ENCODE measurements at places on chromosomes 6 and 20.

DNA sequence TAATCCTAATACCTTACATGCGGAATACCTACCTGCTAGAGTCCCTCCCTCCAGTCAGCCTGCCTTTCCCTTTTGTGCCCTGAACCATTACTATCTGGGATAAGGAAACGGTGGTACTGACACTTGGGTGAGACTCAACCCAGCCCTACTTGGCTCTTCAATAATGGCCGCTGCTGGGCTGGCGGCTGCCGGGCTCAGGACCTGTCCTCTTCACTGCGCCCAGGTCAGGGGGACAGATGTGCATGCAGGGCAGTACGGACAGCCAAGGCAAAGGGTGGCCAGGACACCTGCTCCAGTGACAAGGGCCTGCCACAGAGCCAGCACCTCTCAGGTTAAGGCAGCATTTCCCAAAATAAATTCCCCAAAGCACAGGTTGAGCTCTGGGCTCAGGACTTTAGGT is 29.9 kb downstream of the UBE2V1 start:
- no peak for DNase-seq

- no peak for DNase-seq
Observed at GRCh38 chr6:167492100-167492449, 167.2 kb downstream of the TTLL2 start.

GRCh38 chr20:20466341-20466879 is 98.5 kb downstream of the INSM1 start:
- DNase-seq: no peak

DNA sequence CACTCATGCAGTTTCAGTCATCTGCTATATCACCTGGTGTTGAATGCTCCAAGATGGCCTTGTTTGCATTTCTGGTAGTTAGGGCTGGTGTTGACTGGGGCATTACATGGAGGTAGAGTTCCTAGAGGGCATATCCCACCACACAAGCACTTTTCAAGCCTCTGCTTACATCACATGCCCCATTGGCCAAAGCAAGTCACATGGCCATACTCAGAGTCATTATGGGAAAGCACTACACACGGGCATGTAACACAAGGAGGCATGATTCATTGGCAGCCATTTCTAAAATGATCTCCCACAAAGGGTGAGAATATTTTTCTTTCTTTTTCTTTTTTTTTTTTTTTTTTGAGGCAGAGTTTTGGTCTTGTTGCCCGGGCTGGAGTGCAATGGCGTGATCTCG is 73.2 kb downstream of the TRMT6 start:
- DNase-seq: no peak

- DNase-seq: no peak
Observed at GRCh38 chr6:133093956-133094355, 147.2 kb upstream of the EYA4 start.

GRCh38 chr6:144331491-144331969 is 46.4 kb downstream of the UTRN start:
- DNase-seq: no peak

- no peak for DNase-seq
Observed at GRCh38 chr6:162385980-162386379, 341.6 kb downstream of the PRKN start.

DNA sequence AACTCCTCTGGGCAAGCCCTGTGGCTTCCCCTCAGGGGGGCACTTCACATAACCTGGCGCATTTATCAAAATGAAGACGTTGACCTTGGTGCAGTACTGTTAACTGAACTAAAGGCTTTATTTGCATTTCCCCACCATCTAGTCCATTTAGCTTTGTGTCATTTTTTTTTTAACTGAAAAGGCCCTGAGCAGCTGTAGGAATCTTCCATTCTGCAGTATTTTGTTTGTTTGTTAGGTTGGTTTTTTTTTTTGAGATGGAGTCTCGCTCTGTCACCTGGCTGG is 10.7 kb downstream of the TMEM181 start:
- DNase-seq: no peak

- DNase-seq: no peak
Observed at GRCh38 chr6:119713903-119714302, 364.3 kb upstream of the MAN1A1 start.

- no peak for DNase-seq
Observed at GRCh38 chr20:13676682-13677081, 38.0 kb upstream of the TASP1 start.

GRCh38 chr6:107819964-107820337 is 4.2 kb downstream of the SCML4 start:
- peak; percentile 26 for DNase-seq

DNA sequence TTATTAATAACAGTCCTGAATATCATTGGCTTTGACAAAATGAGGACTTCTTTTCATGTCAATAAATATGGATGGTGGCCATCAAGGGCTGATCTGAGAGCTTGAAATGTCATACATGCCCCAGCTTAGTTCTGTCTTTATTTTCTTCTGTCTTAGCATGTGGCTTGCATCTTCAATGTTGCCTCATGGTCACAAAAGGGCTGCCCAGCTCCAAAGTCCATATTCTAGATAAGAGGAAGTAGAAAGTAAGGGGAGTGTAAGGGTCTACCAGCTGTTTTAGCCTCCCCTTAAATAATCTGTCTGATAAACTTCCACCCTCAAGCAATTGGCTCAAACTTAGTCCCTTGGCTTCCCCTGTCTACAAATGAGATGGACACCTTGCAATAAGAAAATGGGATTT is 14.2 kb downstream of the BTN2A1 start:
- DNase-seq: no peak

- peak; percentile 81 for DNase-seq
Observed at GRCh38 chr6:37210313-37210968, 40.5 kb downstream of the PIM1 start.

DNA sequence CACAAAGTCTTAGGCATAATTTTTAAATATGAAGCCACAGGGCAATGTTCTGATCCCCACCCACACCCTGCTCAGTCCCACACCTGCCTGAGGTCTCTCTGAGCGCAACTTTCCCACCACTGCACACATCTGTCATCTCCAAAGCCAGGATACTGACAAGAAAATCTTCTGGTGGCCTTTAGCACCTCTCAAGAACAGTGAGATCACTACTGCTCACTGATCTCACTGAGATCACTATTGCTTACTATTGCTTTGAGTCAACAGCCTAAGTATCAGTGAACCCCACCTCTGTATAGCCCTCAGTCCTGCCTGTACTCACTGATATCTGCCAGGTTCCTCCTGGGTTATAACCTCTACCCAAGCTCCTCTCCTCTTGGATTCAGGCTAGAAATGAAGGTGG is 6.4 kb downstream of the TNFRSF21 start:
- no peak for DNase-seq

GRCh38 chr6:166672624-166673206 is 45.7 kb upstream of the RPS6KA2 start:
- DNase-seq: no peak

DNA sequence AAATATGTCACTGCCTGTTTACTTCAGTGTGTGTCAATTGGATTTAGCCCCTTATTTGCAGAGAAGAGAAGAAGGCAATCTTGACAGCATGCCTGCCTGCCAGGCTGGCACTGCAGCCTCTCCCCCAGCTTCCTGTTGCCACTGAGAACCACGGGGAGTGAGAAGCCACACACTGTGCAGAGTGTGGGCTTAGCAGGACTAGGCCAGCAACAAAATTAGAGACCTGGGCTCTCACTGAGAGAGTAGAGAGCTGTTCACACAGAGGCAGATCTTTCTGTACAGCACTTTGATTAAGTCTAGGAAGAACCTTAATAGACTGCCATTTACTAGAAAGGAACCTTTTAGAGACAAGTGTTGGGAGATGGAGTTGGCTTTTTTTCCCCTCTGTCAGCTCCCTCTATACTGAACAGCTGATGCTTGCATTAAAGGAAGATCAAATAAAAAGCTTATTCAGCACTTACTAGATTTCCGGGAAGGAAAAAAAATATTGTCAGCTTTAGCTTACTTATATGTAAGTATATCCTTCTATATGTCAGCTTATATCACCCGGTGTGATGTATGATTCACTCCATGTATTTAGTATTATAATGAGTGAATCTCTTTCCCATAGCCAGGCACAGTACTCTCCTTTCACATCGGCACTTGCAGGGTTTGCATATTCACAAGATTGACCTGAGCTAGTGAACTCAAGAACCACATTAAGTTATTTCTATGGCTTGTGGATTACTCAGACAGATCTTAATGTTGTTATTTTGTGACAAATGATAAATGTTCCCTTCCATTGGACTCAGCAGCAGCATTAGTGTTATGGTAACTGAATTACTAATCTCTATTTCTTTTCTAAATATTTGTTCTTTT is 851.0 kb upstream of the EPHA7 start:
- DNase-seq: peak; percentile 93

DNA sequence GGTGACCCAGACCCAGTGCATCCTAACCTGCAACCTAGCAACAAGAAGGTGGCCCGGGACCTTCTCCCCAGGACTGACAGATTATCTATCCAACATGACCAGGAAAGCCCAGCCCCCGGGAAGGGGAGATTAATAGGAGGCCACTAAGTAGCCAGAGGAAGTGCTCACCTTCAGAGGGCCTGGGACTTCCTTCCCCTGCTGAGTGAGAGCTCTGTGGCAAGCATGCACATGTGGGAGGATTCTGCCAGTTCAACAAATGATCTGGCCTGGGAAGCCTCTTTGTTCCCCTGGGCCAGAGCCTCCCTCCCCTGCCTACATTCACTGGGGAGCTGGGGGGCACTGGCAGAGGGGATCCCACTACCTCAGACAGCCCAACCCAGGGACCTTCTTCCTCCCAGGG is 39.6 kb downstream of the SHLD1 start:
- DNase-seq: no peak

DNA sequence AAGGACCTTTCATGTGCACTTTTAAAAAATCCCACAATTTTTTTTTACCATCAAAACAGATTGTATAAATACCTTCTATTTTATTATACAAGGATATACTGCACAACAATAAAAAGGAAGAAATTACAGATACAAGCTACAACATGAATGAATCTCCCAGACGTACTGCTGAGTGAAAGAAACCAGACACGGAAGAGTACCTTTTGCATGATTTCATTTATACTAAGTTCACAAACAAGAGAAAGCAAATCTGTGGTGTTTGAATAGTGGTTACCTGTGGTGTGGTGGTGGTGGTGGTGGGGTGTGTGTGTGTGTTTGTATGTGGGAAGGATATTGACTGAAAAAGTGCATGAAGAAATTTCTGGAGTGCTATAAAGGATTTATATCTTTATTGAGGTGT is 6.8 kb upstream of the PLCB4 start:
- DNase-seq: no peak

- DNase-seq: no peak
Observed at GRCh38 chr20:44231713-44232468, 15.2 kb upstream of the GDAP1L1 start.

- no peak for DNase-seq
Observed at GRCh38 chr6:63394656-63395308, 75.0 kb upstream of the LGSN start.
